ENCODE measurements at places on chromosomes 2 and 18.
A peak's percentile ranks its signal among the peaks of the same experiment; 100 is the strongest.

GRCh38 chr18:48637081-48637990, 98.5 kb downstream of the CTIF start:
- no peak for DNase-seq

- peak; percentile 7 for DNase-seq
Measured at GRCh38 chr2:164671664-164672396, 50.5 kb upstream of the GRB14 start.

- DNase-seq, result peak; percentile 61
Measured at GRCh38 chr2:26352892-26353291, 6.3 kb upstream of the ADGRF3 start.

GRCh38 chr2:8563814-8564474, 117.9 kb upstream of the ID2 start:
- no peak for DNase-seq

DNA sequence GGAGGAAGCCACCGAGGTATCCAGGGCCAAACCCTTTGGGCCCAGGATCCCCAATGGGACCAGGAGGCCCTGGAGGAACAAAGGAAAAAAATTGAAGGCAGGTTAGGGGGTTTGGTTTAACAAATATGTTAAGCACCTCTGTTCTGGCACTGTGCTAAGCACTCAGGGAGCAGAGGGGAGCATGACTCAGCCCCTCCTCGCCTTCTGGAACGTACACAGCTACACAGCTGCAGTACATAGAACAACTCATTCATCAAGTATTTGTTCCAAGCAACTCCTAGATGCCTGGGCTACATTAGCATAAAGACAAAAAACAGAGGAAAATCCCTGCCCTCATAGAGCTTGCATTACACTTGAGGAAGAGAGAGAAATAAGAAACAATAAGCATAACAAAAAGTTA, 153.6 kb downstream of the COL4A4 start:
- peak; percentile 29 for DNase-seq

DNA sequence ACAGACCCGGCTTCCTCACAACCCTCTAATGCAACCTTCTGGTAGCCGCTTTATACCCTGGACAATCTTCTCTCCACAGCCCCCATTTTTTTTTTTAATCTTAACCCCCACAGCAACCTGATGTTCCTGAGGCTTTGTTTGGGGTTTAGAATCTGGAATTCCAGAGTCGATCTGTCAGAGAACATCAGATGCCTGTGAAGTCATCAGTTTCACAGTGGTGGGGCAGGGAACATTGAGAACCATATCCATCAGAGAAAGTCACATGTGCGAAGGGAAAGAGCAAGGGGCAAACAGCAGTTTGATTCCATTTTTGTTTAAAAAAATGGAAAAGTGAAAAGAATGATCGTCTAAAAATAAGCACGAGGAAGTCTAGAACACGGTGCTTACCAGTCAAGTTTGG, 20.6 kb downstream of the NPAS2 start:
- peak; percentile 60 for DNase-seq

DNA sequence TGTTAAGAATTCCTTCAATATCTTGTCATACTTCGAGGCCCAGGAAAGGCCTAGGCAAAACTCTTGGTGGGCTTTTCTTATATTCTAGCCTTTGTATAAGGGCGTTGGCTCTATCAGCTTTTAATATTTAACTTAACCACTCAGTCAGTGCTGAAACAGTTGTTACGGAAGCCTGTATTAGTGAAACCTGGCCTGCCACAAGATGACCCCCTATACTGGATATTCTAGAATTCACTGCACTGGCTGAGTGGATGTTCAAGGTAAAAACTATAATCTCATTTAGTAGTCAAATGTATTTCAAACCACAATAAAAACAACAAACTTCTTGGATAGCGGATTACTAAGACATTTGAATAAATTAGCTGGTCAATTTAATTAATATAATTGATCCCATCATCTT, 91.7 kb upstream of the HNMT start:
- no peak for DNase-seq

DNA sequence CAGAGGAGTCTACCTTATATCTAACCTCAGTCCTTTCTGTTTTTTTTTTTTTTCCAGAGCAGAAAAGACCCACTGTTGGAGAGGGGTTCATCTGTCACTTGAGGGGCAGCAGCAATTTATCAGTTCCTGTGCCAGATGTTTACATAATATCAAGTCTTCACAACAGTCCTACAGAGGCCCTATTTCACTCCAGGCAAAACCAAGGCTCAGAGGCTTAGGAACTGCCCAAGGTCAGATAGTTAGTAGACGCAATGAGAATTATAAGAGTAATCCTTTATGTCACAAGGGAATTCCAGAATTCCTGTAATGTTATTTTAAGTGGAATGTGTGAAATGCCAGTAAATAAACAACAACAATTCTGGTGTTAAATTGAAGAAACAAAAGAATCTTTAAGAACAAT, 696.1 kb downstream of the NRXN1 start:
- no peak for DNase-seq

DNA sequence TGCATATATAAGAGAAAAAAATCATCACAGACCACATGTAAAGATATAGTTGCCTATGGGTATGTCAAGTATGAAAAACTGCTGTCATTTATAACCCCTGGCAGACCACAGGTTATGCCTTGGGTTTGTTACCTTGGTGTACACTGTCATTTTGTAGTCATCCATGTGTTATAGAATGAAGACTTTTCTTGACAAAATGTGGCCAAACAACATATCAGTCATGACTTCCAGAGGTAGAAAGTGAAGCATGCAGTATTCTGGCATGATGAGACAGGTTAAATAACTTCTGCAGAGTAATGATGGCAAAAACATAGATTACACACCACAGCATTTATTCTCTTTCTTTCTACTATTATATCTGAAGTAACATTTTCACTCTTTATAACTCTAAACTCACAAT, 74.9 kb upstream of the NEUROD1 start:
- no peak for DNase-seq

DNA sequence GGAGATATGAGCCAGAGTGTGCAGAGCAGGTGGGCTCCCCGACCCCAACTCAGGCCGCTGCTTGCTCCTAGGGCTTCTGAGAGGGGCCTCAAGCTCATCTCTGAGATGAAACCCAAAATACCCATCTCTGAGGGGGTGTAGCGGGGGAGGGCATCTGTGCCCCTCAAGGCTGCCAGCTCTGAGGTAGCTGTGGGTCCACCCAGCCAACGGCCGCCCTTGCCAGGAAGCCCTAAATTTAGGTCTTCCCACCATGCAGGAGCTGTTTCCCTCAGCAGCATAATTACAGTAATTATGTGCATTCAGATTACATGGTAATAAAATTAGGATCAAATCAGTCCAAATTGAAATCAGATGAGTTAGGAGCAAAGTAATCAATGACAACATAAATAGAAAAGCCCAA, 97.8 kb upstream of the MCFD2 start:
- no peak for DNase-seq

GRCh38 chr2:239787538-239788050, 237.5 kb downstream of the NDUFA10 start:
- DNase-seq, result no peak

GRCh38 chr2:239918749-239919148, 106.4 kb downstream of the NDUFA10 start:
- no peak for DNase-seq

DNA sequence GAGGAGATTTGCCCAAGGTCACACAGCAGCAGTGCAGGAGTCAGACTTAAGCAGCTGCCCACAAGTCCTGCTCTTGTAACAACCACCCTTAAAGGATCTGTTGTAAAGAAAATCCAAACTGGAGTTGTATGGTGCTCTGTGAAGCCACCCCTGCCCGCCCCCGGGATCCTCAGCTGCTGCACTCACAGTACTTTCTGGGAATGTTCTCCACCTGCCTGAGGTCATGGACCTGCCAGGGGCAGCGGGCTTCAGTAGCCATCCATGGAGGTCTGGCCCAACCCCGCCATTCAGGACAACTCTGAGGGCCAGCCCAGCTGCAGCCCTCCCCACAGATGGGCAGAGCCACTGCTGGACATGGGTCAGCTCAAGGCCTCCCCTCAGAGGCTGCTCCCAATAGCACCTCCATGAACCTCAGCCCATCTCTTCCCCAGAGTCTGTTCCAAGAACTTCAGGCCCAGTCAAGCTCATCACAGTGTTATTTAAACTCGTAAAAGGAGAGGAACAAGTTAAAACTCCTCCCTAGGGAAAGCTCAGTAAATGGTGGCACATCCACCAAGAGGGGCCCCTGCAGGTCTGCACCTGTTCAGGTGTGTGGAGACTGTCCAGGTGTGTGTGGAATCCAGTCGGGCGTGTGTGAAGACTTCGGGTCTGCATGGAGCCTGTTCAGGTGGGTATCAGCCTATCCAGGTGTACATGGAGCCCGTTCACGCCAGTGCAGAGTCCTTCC, 39.4 kb upstream of the GPC1 start:
- no peak for DNase-seq

DNA sequence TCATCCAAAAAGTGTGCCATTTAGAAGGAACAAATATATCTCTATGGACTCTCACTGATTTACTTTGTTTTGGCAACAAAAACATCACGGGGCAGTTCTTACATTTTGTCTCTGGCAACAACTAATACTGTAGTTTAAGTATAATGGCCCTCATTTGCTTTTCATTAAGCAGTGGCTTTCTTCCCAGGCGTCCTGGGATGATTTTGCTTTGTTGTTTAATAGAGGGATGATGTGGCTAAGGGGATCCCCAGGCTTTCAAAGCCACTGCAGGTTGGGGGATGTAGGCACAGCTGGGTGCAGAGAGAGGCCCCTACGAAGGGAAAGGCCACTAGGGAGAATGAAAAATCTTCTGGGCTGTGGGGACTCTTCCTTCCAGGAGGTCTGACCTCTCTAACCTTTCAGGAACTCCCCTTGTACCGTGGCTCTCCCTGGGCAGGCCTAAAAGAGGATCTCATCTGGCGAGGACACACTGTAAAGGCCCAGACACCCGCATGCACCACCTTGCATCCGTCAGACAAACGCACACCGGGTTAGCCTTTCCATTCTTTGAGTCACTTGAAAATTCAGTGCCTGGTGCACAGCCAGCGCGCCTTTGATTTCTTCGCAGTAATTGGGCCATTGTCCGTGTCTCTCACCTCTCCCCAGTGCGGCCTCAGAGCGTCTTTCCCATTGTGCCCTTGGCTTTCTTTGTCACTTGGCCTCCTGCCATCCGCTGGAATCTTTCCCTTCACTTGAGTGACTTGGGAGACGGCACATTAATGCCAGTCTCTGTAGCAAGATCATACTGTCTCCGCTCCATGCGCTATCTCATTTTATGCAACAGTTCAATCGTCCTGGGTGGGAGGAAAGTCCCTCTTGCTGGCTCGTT, 40.3 kb upstream of the AFF3 start:
- DNase-seq, result no peak

DNA sequence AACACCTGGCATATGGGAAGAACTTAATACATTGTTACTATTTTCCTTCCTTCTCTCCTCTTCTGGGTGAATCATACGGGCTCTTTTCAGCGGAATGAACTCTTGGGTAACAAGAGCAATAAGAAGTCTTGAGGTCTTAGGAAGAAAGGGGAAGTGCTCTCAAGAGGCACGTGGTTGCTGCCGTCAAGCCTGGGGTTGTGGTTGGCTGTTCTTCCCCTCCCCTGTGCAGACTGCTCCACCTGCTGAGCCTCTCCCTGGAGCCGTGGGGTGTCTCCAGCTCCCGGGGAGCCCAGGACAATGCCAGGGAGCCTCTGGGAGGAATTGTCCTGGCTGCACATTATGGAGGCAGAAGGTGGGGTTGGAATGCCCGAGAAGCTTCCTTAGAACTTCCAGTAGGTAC, 19.4 kb downstream of the TOGARAM2 start:
- no peak for DNase-seq

- DNase-seq, result no peak
Measured at GRCh38 chr2:216606551-216607276, 26.5 kb upstream of the IGFBP2 start.

DNA sequence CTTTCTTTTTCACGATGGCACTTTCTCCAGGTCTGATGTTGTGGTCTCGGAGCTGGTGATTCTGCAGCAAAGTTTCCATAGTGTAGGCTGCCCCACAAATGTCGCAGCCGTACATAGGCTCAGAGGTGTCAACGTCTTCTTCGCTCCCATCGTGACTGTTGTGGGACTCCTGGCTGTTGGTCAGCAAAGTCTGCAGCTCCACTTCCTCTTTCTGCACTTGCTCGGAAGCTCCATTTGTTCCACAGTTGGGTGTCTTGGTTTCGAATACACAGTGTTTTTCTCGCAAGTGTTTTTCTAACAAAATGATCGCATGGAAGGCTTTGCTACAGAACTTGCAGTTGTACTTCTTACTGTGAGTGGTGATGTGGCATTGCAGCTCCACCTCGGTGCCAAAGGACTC, 126.8 kb downstream of the ZNF521 start:
- no peak for DNase-seq

- DNase-seq, result no peak
Measured at GRCh38 chr18:75467281-75467795, 39.8 kb upstream of the SMIM21 start.

DNA sequence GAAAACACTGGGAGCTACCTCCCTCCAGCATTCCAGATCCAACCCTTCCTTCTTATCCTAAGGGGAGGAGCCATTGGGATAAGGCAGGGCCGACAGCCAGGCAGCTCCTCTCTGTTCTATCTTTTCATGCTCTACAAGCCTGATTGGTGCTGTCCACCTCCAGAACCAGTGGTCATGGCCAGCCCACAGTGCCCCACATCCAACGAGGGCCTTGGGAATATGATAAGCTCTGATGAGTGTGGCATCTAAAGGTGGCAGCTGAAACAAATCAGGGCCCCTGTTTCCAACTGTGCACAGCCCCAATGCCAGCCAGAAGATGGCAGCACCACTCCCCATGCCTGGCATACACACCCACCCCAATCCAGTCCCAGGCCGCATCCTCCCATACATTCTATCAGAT, 329.3 kb downstream of the C1D start:
- DNase-seq, result peak; percentile 38

DNA sequence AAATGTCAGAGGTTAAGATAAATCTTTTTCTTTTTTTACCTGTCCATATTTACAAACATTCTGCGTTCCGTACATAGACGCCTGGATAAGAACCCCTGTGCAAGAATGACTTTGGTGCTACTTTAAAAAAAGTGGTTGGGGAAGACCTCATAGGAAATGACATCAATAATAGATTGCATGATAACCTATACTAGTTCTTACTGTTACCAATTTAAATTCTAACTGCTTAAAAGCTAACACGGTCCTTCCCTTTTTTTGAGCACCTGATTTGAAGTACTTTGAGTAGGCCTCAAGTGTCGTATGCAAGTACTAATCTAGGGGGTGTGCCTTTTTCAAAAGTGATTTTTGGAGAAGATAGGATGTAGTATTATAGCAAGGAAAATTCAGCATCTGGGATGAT, 2.1 kb downstream of the SLC39A10 start:
- DNase-seq, result no peak

DNA sequence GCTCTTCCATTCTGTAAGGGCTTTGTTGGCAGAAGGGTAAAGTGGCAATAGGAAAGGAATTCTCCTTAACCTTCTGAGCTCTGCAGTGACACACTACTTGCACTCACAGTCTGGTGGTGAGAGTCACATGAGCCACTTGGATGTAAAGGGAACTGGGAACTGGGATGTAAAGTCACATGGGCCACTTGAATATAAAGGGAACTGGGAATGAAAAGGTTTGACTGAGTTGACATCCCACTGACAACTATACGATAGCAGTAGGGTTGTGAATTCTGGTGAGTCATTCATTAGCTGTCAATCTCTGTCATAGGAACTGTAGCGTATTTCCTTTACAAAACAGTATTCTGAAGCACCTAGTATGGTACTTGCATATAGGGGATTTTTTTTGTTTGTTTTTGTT, 5.5 kb downstream of the RPE start:
- no peak for DNase-seq

- no peak for DNase-seq
Measured at GRCh38 chr2:230144355-230144754, 75.4 kb downstream of the SP110 start.

- DNase-seq, result peak; percentile 35
Measured at GRCh38 chr2:143125717-143126116, 3.5 kb upstream of the ARHGAP15 start.
